ENCODE measurements at places on chromosomes 16 and 17.

- no peak for DNase-seq
These were observed 21.6 kb upstream of the CLEC18C start for GRCh38 chr16:70151941-70152509.

DNA sequence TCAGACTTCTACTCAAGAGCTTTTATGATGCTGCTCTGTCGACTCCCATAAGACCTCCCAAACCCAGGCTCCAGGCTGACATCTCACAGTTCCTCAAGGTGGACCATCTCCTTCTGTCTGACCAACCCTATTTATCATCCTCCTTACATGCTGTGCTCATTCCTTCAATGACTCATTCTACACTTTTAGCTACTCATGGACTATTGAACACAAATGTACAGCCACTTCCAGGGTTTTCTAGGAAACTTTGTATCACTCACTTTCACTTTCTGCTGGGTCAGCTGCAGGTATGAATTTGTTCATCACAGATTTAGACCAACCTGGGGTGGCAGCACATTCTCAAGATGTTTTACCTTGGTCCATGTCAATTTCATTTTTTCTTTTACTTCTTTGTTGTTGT lies 162.4 kb upstream of the FAM20A start:
- no peak for DNase-seq

DNA sequence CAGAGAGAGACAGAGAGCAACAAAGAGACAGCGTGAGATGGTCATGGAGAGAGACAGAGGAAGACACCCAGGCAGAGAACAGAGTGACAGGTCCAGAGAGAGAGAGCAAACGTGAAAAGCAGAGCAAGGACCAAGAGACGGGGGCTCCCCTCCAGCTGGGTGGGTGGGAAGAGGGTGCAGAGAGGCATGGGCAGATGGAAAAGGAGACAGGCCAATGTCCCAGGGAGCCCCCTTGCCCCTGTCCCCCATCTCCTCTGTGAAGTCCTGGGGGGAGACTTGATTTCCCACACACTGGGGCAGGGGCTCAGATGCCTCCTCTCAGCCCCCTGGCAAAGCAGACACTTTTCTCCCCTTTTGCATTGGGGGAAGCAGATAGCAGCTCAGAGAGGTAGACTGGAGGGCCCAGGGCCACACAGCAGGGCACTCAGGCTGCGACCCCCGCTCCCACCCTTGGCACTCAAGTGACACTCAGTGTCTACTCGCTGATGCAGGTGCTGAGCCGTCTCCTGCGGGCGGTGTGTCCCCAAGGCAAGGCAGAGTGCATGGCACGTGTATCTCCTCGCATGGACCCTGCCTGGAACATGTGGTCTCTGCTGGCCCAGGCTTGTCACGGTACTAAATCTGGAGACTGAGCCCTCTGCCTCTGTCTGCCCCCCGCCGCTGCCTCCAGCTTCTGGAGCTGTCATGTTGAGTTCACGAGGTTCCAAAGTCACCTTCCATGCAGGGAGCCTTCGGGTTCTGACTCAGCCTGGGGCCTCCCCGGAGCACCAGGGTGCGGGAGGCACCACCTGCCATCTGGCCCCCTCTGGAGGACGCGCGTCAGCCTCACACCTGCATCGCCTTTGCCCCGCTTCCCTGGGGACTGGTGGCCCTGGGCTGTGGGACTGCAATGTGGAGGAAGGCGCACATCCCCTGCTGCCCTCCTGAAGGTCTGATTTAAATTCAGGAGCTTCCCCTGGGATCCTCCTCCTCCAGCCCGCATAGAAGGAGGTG lies 215.9 kb upstream of the GSE1 start:
- peak; percentile 50 for DNase-seq

DNA sequence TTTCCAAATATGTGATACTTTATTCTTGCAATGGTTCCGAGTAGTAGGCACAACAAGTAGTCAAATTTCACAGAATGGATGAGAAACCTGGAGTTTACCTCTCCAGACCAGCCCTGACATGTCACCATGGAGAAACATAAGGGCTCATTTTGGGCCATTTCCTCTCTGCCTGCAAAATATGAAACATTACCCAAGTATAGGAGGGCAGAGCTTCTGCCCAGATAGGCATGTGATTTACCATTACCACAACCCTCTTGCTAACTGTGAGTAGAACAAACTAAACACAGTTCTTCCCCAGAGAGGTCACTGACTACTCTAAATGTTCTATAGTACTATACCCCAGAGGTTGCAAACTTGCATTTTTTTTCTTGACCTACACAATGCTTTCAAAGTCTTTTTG lies 15.7 kb upstream of the KPNB1 start:
- DNase-seq = no peak

DNA sequence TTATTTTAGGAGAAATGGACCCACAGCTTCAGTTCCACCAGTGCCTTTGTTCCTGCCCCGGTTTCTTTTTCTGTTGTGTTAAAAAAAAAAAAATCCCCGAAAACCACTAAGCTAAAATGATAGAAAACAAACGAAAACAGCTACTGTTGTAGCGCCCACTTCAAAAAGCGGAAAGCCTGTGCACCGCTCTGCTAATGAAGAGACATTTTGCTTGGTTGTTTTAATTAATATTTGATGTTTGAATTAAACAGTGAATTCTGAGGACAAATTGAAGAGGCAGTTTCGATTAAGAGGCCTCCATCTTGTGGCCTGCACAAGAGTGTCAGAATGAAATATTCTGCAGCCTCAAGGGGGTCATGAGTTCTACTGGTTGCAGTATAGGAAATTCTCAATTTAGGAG lies 186.7 kb downstream of the RPTOR start:
- DNase-seq = no peak

- DNase-seq = no peak
These were observed 44.7 kb upstream of the MEAK7 start for GRCh38 chr16:84548971-84549844.

DNA sequence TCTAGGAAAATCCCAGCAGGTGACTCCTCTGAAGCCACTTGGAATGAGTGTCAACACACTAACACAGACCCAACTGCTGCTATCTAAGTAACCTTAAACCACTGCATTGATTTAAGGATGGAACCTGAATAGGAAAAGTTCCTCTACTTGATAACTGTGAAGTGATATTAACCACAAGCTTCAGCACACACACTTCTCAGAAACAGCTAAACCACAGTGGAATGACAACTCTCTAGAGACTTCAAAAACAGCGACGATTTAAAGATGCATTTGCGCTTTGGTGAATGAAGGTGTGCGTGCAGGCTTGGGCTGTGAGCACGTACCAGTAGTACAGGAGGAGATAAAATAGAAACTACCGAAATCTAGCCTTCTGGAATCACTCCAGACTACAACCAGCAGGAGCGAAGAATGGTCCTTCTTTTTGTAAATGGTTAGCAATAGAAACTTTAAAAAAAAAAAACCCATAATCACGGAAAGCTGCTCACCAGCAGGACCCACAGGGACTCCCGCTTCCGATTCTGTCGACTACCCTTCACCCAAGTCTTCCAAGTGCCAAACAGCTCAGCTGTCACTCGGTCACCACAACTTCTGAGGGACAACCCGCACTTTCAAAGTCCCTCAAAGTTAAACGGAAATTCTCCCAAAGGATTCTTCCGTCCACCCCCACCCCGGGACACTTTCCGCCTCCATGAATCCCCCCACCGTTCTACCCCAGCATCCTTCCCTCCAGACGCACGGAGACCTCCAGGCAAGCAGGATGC lies 137.7 kb upstream of the CORO6 start:
- DNase-seq = no peak

GRCh38 chr16:84369938-84370627 lies 1.7 kb downstream of the ATP2C2 start:
- no peak for DNase-seq

Measured in WERI-Rb-1 (cell line).